ENCODE measurements at places on chromosomes 5 and 9.

DNA sequence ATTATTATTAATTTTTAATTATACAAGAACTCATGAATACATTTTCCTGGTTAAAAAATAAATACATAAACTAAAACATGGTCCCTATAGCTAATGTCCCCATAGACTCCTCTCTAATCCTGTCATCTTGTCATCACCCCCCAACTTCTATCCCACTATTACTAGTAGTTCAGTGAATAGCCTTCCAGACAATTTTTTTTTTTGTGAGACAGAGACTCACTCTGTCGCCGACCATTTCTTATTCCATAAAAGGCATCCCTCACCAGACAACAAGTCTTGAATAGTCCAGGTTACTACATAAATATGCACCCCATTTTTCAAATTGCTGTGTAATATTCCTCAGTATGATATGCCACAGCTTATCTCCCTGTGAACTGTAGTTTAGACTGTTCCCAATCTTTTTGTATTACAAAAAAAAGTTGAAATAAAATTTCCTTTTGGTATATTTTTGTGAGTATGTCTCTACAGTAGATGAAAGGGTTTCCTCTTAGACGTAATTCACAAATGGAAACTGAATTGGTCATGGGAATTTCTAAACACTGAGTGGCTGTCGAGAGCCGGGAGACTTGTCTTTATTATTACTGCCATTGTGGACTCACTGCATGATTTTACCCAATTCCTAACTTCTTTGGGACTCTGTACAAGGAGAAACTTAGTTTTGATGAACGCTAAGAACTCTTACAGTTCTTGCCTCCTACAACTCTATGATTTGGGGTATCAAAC is 6.4 kb upstream of the ABLIM3 start:
- no peak for DNase-seq

DNA sequence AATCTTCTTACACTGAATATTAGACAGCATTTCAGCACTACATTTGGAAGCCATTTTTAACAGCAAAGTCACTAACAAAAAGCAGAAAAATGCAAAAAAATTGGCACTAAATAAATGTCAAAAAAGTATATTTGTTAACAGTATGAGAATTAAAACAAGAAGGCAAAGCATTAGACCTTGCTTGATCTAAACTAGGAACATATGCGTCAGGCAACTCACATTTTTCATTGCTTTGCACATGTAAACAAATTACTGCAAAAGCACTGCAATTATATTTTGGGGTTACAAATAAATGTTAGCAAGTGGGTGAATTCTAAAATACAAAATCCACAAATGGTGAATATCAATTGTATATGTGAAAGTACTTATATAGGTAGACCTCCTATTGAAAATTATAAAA is 49.0 kb upstream of the RAPGEF6 start:
- DNase-seq, result no peak

- DNase-seq, result no peak
Measured at GRCh38 chr9:125831054-125831453, 83.9 kb downstream of the PBX3 start.

GRCh38 chr9:76352026-76352620 is 42.1 kb downstream of the RFK start:
- no peak for DNase-seq

GRCh38 chr9:37693260-37693659 is 42.5 kb downstream of the FRMPD1 start:
- no peak for DNase-seq
